C1 segment of cervical spinal cord (tissue), 14 donors: ENCODE measurements at places on chromosomes 3 and 15.

DNA sequence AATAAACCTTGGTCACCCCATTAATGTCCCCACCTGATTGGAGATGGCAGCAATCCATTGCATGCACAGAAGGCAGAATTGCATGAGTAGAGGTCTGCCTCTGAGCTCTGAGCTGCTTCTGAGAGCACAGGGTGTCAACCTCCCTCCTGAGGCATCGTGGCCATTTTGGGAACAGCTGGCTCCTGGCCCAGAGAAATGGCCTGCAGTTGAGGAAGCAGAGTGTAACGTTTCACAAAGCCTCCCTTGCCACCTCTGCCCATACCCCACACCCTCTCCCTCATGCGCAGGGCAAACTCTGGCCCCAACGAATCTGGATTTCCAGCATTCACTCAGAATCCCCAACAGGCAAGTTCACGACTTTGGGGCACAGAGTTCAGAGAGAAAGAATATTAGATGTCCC, 198.9 kb downstream of the ADAMTS9 start:
- no peak for DNase-seq

- no peak for DNase-seq
Observed at GRCh38 chr3:115766587-115767482, 143.5 kb downstream of the GAP43 start.

GRCh38 chr3:98026425-98027084, 8.6 kb downstream of the GABRR3 start:
- DNase-seq: no peak

DNA sequence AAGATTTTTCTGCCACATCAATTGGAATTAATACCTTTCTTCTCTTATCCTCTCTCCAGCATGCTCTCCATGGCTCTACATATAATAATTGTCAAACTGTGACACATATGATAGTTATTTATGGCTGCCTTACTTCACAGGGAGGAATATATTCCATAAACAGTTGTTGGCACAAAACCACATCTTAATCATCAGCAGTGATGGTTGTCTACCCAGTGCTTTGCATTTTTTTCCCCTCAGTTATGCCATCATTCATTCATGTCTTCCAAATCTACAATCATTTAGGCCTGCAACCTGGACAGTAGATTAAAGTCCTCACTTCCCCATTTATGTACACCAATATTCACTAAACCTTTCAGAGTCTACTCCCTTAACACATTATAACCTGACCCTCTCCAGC, 107.7 kb downstream of the THRB start:
- no peak for DNase-seq

DNA sequence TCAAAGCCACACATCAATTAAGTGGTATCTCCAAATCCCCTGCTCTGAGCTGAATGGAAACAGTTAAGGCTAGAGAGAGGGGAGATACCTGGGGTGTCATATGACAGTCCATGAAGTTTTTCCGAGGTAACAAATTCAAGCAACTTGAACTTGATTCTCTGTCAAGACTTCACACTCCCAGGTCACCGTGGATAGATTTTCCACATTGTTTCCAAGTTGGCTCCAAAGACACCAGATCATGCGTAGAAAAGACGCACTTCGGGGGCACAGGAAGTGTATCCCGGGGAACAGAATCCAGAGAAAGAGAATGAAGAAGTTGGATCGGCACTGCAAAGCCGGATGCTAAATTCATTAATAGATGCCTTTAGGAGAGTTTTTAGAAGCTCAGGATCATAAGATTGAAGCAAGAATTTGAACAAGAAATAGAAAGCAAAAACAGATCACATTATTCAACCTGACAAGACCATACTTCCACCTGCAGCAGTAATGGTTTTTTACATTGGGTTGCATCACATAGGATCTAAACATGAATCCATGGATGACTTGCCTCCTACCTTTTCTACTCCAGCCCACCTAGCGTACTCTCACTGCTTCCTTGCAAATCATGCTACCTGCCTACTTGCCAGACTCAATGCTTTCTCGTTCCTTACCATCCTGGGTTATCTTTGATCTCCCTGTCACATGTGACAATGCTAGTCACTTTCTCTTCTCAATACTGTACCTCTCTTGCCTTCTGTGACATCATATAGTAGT, 253.0 kb upstream of the ADAMTS9 start:
- DNase-seq: no peak
